Right kidney (tissue), 9 donors: ENCODE measurements at places on chromosomes 1 and 21.
A peak's percentile ranks its signal among the peaks of the same experiment; 100 is the strongest.

- DNase-seq, result no peak
These were observed 99.0 kb downstream of the ZBTB18 start for GRCh38 chr1:244150071-244150470.

- no peak for DNase-seq
These were observed 10.5 kb downstream of the DNAH14 start for GRCh38 chr1:224939844-224940425.

DNA sequence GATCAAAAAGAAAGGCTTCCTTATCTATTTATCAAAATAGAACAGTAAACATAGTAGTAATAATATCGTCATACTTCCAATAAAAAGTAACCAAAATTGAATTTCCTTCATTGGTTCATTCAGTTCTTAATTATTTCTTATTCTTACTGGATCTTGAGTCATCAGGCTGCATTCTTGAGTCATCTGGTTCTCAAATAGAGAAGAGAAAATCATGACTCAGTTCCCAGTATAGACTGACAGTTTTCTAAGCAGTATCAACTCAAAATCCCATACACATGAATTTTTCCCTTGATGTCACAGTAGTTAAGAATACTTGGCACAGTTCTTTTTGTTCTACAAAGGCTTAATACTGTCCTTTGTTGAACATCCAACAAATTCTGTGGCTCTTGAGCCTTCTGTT is 626.9 kb upstream of the ADGRL4 start:
- DNase-seq, result no peak

GRCh38 chr1:162712317-162713029 is 78.0 kb upstream of the HSD17B7 start:
- DNase-seq, result no peak

- DNase-seq, result peak; percentile 42
These were observed 1.5 kb downstream of the PLK3 start for GRCh38 chr1:44801491-44802305.
